ENCODE measurements at places on chromosomes 6 and 20. TPM values are rescaled to one million over a fixed set of nuclear protein-coding genes. Genes with fewer than 3 reads are reported as not detected.

The SCGN gene
- 0.75 TPM for total RNA-seq

DNA sequence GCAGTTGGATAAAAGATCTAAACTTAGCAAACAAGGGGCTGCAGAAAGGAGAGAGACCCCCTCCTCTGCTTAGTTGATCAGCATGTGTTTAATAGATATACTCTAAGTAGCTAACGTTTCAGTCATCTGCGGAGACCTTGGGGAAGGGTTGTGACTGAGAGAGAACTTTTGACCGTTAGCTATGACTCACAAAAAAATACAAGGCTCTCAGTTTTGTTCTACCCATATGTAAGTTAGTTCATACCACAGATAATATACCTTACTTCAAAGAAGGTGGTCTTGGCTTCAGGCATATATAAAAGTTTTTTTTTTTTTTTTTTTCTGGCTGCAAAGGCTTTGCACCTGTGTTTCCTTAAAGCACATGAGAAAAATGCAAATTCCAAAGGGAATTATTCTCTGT, 258.9 kb downstream of the GJA1 start:
- peak; percentile 41 for DNase-seq

DNA sequence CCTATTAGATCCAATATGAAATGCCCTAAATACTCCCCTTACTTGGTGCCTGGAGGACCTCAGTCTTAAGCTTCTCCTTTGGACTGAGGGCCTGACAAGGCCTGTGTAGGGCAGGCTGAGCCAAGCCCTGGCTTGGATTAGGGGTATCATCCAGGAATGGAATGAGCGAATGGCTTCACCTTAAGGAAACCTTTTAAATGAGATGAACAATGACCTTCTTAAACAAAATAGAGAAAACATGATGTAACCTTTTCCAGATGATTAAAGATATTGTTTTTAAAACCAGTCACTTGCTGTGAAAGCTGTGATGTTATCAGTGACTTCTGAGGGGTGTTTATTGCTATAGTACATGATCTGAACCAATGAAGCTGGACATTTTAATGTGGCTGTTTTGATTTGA, 55.5 kb downstream of the TRAF3IP2 start:
- no peak for DNase-seq

DNA sequence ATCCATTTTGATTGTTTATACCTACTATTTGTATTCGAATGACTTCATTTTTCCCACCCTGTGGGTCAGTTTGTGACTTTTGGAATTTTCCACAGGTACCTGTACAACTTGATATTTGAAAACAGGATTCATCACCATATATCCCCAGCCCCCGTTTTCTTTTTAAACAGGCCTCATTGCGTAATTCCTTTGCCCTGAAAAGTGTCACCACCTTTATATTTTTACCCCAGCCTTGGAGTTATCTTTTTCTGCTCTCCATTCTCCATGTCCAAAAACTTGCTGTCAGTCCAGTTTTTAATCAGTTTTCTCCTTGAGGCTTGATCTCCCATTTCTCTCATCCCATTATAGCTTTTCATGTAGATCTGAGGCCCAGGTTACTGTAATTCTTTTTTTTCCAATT, 16.6 kb downstream of the ZKSCAN8 start:
- no peak for DNase-seq

GRCh38 chr20:13493143-13493542, 145.6 kb downstream of the TASP1 start:
- DNase-seq: no peak
